SJSA1 (cell line): ENCODE measurements at places on chromosomes 3 and 15. TPM values are rescaled to one million over a fixed set of nuclear protein-coding genes. Genes with fewer than 3 reads are reported as not detected.

- DNase-seq, result no peak
Measured at GRCh38 chr3:187662848-187663409, 7.3 kb downstream of the SST start.

- DNase-seq, result no peak
Measured at GRCh38 chr15:51348688-51349087, 7.2 kb downstream of the GLDN start.

- DNase-seq, result no peak
Measured at GRCh38 chr3:172099495-172099808, 60.1 kb downstream of the FNDC3B start.

- DNase-seq, result no peak
Measured at GRCh38 chr15:58201516-58201915, 63.3 kb downstream of the AQP9 start.

- no peak for DNase-seq
Measured at GRCh38 chr3:47283591-47284364, 1.0 kb downstream of the KLHL18 start.

DNA sequence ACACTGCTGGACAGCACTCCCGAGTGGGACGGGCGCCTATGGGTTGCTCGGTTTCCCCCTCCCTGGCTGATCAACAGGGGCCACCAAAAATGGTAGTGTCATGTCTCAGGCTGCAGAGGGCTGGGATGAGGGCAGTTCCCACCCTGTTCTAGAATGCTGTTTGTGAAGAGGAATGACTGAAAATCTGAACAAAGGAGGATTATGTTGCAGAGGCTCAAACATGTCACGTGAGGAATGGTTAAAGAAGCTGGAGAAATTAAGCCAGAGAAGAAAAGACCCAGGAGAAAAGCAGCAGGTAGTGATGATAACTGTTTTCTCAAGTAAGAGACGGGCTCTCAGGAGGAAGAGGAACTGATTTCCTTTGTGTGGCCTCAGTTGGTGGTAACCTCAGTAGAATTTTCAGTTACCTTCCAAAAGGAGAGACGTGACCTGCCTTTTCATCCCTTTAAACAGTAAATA is 10.4 kb downstream of the SPG21 start:
- DNase-seq, result no peak

GRCh38 chr15:88142121-88142520 is 114.4 kb downstream of the NTRK3 start:
- no peak for DNase-seq

- no peak for DNase-seq
Measured at GRCh38 chr15:96264351-96264798, 66.1 kb upstream of the NR2F2 start.

GRCh38 chr15:91535856-91536500 is 317.5 kb upstream of the SLCO3A1 start:
- no peak for DNase-seq

HCLS1 gene
- not detected in 2 replicates for total RNA-seq

NGLY1 gene
- total RNA-seq, result 14.1 and 24.7 TPM in 2 replicates
